ENCODE measurements at places on chromosomes 6 and 20.

DNA sequence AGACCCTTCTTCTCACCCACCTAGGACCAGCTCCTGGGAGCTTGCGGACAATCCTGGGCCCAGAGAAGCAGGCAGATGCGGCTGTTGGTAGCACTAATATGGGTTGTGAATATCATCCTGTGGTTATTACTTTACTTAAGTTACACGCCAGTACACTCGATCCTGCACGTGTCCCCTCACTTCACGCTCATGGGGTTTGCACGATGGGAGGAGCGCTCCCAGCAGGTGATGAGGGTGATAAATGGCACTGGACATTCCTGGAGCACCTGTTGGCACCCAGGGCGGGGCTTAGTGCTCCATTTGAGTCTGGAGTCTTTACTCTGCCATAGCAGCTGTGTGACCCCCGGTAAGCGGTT is 335.1 kb downstream of the PREX1 start:
- DNase-seq = no peak

- peak; percentile 50 for DNase-seq
Observed at GRCh38 chr6:96809119-96809518, 28.2 kb downstream of the GPR63 start.

GRCh38 chr6:119454714-119455113 is 105.2 kb upstream of the MAN1A1 start:
- no peak for DNase-seq

- no peak for DNase-seq
Observed at GRCh38 chr20:51164731-51165130, 141.8 kb upstream of the KCNG1 start.

DNA sequence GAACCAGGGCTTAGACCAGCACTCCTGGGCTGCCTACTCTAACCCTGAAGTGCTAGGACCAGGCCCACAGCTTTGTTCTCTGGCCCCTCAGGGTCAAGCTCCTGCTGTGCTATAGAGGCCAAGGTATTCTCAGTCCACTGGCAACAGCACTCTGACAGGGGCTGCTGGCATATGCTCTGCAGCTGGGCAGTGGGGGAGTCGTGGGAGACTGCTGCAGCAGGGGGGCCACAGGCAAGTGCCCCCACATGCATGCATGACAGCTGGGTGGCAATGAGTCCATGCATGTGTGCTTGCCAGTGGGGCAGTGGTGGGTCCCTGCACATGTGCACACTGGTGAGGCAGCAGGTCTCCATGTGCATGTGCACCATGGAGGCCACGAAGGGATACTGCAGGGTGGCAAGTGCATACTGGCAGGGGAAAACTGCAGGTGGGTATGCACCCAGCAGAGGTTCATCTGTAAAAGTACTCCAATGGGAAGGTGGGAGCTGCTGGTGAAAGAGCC is 364.9 kb upstream of the IRAK1BP1 start:
- DNase-seq = no peak

- no peak for DNase-seq
Observed at GRCh38 chr6:99618649-99619408, 12.2 kb downstream of the PRDM13 start.

- DNase-seq = no peak
Observed at GRCh38 chr6:119116712-119117281, 38.3 kb upstream of the FAM184A start.

DNA sequence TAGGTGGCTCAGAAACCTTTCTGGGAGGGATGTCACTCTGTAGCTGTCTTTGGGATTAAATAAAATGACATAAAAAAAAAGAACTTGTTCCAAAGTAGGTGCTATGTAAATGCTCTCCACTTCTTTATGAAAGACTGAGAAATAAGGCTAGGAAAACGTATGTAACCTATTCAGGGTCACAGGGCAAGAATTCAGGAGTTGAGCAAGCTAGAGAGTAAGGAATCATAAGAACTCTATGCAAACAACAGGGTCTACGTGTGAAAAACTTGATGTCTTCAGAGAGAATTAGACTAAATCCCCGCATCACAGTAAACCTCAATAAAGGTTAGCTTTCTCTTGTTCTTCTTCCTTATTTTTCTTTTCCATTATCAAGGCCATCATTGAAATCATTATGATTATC is 59.2 kb downstream of the LAMA4 start:
- no peak for DNase-seq

GRCh38 chr20:45355209-45356084 is 7.2 kb upstream of the SDC4 start:
- DNase-seq = no peak

GRCh38 chr6:32288426-32288825 is 64.6 kb upstream of the NOTCH4 start:
- DNase-seq = peak; percentile 92

GRCh38 chr6:32854376-32855178 is 585 bp downstream of the PSMB9 start:
- peak; percentile 21 for DNase-seq

DNA sequence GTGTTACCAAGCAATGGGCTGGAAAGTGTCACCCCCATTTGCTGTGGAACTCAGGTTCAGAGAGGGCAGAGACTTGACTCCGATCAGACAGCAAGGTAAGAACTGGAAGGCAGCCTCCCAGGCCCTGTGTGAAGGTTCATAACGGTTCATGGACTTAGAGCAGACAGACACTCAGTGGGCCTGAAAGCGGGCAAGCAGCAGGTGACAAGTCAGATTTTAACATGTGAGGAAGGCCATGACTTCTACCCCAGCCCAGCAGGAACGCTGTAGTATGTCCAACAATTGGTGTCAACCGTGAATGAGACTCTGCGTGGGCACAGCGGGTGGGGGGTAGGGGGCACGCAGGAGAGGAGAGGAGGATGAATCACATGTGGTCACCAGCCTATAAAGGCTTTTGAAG is 217.6 kb upstream of the SNX9 start:
- no peak for DNase-seq

DNA sequence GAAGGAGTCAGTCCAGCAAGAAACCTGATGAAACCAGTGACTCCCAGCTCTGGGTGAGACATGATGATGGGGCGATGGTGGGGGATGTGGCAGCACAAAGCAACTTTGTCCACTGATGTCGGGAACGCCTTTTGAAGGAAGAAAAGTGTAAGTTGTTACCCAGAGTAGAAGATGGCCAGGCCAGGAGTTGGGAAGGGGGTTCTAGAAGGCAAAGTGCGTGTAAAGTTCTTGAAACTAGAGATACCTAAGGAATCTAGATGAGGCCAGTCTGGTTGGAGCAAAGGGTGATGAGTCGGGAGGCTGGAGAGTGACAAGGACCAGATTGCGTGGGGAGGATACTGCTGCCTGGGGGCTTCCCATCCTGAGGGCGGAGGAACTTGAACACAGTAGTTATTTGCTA is 117.0 kb downstream of the PHACTR3 start:
- DNase-seq = no peak

DNA sequence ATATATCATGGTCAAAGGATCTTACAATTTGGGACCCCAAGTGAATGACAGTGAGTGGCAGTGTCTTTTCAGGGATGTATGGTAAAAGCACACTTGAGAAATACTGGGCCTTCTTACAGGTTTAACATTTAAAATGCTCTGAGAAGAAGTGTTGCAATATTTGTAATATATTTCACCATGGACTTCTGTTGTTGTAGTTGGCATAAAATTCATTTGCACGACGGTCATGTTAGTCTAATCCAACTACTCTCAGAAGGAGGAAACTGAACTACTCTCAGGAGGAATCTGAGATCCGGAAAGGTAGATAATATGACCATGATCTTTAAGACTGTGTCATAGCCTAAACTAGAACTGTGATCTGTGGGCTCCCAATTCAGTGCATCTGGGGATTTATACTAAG is 700.1 kb downstream of the HDGFL1 start:
- DNase-seq = no peak

GRCh38 chr6:6470123-6470522 is 118.4 kb upstream of the LY86 start:
- DNase-seq = no peak

DNA sequence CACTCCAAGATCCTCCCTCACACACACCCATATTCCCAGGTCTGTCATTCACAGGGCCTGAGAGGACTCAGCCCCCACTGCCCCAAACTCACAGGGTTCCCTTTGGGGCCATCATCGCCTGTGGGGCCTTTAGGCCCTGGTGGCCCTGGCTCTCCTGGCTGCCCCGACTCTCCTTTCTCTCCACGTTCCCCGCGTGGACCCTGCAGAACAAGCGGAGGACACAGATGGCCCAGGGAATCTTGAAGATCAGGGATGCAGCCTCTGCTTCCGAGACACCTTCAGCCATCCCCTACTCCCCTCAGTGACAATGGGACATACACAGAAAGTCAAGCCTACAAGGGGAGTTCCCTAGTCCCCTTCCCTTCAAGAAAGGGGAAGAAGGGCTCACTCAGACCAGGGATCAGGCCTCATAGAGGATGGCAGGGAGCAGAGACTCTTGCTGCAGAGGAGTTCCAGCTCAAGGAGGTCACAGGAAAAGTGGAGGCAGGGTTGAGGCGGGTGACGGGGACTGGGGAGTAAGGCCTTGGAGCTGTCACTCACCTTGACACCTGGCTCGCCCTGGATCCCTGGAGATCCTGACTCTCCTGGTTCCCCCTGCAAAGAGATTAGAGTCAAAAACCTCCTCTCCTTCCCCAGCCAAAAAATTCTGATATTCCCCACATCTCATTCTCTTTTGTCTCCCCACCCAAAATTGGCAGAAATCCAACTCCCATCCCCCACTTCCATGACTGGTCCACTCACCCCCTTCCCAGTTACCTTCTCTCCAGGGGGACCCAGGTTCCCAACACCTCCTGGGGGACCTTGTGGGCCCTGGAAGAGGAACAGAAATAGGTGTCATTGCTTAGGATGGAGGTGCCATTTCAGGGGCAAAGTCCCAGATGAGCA is 22.7 kb downstream of the COL11A2 start:
- DNase-seq = no peak

DNA sequence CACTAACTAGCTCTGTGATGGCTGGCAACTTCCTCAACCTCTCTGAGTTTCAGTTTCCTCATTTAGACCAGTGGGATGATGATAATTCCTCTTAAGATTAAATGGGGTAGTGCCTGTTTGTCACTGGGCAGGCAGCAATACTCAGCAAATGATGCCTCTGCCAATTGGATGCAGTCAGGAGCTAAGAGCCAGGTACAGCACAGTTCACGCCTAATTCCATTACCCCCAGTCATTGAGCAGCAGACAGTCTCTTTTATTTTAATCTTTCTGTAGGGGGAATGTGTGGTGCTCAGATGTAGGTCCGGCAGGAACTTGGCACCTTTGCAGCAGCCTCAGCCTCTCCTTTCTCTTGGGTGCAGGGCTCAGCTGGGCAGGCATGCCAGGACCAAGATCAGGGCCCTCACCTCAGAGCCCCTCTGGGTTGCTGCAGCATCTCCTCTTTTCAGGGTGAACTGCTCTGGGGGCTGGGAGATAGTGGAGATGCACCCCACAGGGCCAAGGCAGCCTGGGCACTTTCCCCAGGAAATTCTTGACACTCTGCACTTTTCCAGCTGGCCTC is 243.8 kb downstream of the LRFN2 start:
- DNase-seq = no peak

GRCh38 chr6:2773449-2773848 is 8.3 kb downstream of the WRNIP1 start:
- no peak for DNase-seq

- no peak for DNase-seq
Observed at GRCh38 chr20:9493803-9494202, 20.6 kb upstream of the LAMP5 start.

DNA sequence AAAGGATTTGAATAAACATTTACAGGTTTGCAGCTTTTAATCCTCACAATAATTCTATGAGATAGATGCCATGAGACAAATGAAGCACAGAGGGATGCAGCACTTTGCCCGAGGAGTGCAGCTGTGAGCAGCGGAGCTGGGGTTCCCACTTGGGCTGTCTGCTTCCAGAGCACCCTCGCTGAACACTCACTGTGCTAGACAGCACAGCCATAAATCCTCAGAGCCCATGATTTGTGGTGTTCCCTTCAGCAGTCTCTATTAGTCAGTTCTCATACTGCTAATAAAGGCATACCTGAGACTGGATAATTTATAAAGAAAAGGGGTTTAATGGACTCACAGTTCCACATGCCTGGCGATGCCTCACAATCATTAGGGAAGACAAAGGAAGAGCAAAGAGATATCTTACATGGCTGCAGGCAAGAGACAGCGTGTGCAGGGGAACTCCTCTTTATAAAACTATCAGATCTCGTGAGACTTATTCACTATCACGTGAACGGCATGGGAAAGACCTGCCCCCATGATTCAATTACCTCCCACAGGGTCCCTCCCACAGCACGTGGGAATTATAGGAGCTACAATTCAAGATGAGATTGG is 25.3 kb upstream of the CTAGE9 start:
- no peak for DNase-seq

GRCh38 chr6:41695825-41696224 is 39.6 kb downstream of the TFEB start:
- no peak for DNase-seq

GRCh38 chr6:81938014-81938856 is 185.8 kb upstream of the TENT5A start:
- DNase-seq = peak; percentile 86

GRCh38 chr6:26161322-26161721 is 74.1 kb downstream of the HFE start:
- DNase-seq = no peak

DNA sequence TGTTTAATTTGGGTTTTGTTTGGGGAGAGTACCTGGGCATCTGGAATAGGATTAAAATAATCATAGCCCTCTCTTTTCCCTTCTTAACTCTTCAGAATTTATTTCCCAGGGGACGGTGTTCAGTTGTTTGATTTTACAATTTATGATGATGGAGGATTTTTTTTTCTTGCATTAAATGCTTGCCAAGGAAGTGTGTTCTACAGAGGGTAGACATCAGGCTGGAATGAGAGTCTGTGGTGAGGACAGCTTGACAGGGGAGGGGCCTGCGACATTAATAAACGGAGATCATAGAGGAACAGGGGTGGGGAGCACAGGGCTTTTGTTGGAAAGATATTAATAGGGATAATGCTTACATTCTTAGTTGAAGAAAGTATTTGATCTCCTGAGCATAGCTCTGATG is 297.5 kb downstream of the CLIC5 start:
- no peak for DNase-seq

GRCh38 chr6:15042938-15043337 is 202.9 kb upstream of the JARID2 start:
- peak; percentile 27 for DNase-seq

DNA sequence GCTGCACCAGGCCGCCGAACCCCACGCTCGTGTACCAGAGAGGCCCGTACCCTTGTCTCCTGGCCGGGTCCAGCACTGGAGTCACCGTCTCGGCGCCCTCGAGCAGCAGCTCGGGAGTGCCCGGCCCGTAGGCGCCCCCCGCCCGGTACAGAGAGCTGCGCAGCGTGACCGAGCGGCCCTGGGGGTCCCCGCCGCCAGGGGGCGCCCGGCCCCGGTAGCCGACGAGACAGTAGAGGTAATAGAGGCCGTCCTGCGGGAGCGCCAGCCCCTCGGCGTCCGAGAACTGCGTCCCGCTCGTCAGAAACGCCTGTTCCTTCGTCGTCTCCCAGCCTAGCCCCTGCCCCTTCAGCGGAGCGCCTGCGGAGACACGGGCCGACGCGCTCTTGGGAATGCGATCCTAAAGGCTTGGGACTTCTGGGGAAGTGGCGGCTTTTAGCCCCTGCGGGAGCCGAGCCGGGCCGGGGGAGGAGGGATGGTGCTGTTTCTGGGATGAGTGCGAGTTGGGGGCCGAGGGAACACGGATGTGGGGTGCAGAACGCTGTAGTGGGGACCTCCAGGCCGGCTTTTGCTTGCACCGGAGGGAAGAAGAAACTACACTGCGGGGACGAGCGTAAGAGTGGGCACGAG is 1.3 kb downstream of the LTB start:
- peak; percentile 72 for DNase-seq

GRCh38 chr6:134880487-134881190 is 69.3 kb downstream of the ALDH8A1 start:
- no peak for DNase-seq
